Activated naive CD8-positive, alpha-beta T cell treated with anti-CD3 and anti-CD28 coated beads, Interleukin-2, amount 10 ng/mL, durations not matched to agents 7 days and 5 days (primary cell): ENCODE measurements at places on chromosomes 5 and 9.

GRCh38 chr5:159459951-159460538 is 129.8 kb upstream of the IL12B start:
- DNase-seq: no peak

- DNase-seq: peak; percentile 82
Measured at GRCh38 chr5:132495667-132496190, 5.2 kb upstream of the IRF1 start.

DNA sequence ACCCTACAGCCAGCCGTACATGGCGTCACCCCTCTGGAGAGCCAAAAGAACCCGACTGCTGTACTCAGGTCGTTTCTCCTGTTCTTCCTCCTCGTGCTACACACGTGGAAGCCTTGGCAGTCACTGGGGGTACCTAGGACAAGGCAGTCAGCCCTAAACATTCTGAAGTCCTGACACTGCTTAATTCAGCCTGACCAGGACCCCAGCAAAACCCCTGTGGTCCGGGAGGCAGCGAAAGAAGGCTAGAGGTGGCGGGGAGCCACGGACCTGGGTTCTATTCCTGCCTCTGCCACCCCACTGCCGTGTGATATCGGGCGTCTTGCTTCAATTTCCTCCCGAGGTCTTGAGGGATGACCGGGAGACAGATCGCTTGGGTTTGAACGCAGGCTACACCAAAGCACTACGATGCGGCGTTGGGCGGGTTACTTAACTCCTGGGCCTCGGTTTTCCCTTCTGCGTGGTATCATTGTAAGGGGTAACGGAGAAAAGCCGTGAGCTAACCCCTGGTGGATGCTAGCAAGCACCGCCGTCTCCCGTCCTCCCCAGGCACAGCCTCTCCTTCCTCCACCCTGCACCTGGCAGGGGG is 429 bp upstream of the ARL10 start:
- no peak for DNase-seq

DNA sequence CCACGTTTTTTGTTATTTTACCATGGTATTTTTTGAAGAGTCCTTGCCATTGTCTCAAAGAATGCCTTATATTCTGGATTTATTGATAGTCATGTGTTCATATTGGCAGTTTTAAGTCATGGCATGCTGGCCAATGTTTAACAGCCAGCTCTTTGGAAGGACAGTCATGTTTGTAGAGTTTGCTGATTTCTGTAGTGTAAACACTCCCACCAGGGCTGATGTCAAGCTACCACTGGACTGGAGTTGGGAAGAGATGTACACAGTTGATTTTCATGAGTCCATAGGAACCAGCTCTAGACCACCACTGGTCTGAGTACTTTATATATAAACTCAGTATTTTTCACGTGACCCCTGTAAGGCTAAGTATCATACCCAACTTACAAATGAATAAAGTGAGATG is 125.2 kb upstream of the DHFR start:
- no peak for DNase-seq

DNA sequence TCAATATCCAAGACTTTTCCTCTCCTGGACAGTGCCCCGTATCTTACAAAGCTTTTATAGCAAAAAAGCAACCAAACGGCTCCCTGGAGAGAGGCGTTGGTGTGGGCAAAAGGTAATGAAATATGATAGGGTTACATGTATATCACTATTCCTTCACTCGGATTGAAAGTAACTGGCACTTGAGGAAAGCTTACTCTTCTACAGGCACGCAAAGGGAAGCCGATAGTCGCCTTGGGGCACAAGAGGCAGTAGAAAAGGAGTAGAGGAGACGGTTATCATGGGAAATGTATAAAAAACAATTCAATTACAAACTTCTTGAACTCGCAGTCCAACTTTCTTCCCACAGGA is 1.1 kb downstream of the DIAPH1 start:
- no peak for DNase-seq

DNA sequence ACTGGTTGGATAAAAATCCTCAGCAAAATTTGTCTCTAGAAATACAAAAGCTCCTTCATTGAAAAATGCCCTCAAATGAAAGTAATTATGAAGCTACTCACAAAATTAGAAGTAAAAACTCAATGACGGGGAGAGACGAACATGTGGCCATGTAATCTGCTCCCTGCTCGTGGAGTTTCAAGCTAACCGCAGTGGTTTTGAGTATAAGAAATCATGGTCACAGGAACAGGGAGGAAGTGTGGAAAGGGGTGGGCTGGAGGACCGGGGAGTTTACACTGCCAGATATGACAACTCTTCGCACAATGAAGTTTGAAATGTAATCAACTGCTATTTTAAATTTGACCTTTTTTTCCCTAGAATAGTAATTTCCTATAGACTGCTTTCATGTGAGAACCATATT is 765.4 kb upstream of the DMAC1 start:
- no peak for DNase-seq

- no peak for DNase-seq
Measured at GRCh38 chr9:114359801-114360200, 28.0 kb downstream of the AKNA start.

- DNase-seq: no peak
Measured at GRCh38 chr9:133029994-133030316, 842 bp upstream of the GTF3C5 start.
